Motor neuron (in vitro differentiated cells): ENCODE measurements at places on chromosomes 6 and 20.

- ATAC-seq: no peak
Observed at GRCh38 chr6:76792394-76792793, 670.9 kb downstream of the HTR1B start.

- no peak for ATAC-seq
Observed at GRCh38 chr6:13831615-13832014, 17.3 kb upstream of the MCUR1 start.

- no peak for ATAC-seq
Observed at GRCh38 chr6:55664591-55665587, 85.9 kb upstream of the HMGCLL1 start.

GRCh38 chr6:116176596-116176995 lies 50.7 kb upstream of the COL10A1 start:
- ATAC-seq: no peak

- no peak for ATAC-seq
Observed at GRCh38 chr20:15918631-15919030, 654.6 kb downstream of the KIF16B start.
